ENCODE measurements at places on chromosomes 1 and 21. TPM values are rescaled to one million over a fixed set of nuclear protein-coding genes. Genes with fewer than 3 reads are reported as not detected.

The FAM151A gene
- polyA plus RNA-seq: not detected

The OR10J1 gene
- polyA plus RNA-seq: not detected

The OXCT2 gene
- polyA plus RNA-seq: 0.06 TPM

The DENND2C gene
- 0.64 TPM for polyA plus RNA-seq

The PLA2G5 gene
- polyA plus RNA-seq: not detected

The RIPPLY3 gene
- not detected for polyA plus RNA-seq

The SFN gene
- polyA plus RNA-seq: 0.10 TPM

The SLC44A5 gene
- 0.09 TPM for polyA plus RNA-seq

The VWA1 gene
- 3.9 TPM for polyA plus RNA-seq

The GIPC2 gene
- 0.07 TPM for polyA plus RNA-seq

The KIF21B gene
- polyA plus RNA-seq: 0.22 TPM

The OPTC gene
- not detected for polyA plus RNA-seq

The FASLG gene
- polyA plus RNA-seq: not detected

The RHBDL2 gene
- 0.32 TPM for polyA plus RNA-seq

The HORMAD1 gene
- polyA plus RNA-seq: not detected

The SLAMF7 gene
- polyA plus RNA-seq: not detected

The SHISAL2A gene
- not detected for polyA plus RNA-seq

The CYP4A22 gene
- not detected for polyA plus RNA-seq

The ASAP3 gene
- 25.5 TPM for polyA plus RNA-seq
